ENCODE measurements at places on chromosomes 2 and 18.
A peak's percentile ranks its signal among the peaks of the same experiment; 100 is the strongest.

- no peaks in the 10 kb centered on the region for H3K36me3 ChIP-seq
- no peak overlapping the region for H3K27ac ChIP-seq
- DNase-seq, result no peak
- no peak overlapping the region for H3K4me3 ChIP-seq
- no peaks in the 10 kb centered on the region for H3K4me1 ChIP-seq
Observed at GRCh38 chr2:164739966-164740365, 101.7 kb downstream of the COBLL1 start.

- H3K4me3 ChIP-seq, result no peak overlapping the region
- no peak overlapping the region for H3K27ac ChIP-seq
- no peaks in the 10 kb centered on the region for H3K4me1 ChIP-seq
- H3K27me3 ChIP-seq, result no peaks in the 10 kb centered on the region
- DNase-seq, result no peak
Observed at GRCh38 chr2:71801556-71801955, 346.1 kb downstream of the CYP26B1 start.

DNA sequence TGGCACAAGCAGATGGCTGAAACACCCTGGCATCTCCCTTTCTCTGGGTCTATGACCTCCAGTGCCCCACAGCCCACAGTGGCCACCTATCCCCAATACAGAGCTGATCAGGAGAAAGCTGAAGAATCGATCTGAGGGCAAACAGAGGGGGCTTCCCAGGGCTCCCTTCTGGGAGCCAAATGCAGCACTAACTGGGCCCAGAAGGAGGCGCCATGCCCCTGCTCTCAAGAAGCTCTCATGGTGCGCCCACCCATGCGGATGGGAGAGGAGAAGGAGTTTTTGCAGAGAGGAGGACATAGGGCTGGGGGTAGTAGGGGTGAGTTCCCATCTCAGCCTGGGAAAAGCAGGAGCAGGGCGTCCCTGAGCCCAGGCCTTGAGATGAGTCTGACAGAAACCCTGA is 787.3 kb upstream of the RAB6C start:
- H3K4me3 ChIP-seq, result no peak overlapping the region
- H3K36me3 ChIP-seq, result no peaks in the 10 kb centered on the region
- no peak overlapping the region for H3K27ac ChIP-seq

GRCh38 chr2:28233164-28233676 is 159.4 kb upstream of the FOSL2 start:
- no peaks in the 10 kb centered on the region for H3K4me1 ChIP-seq
- no peaks in the 10 kb centered on the region for H3K36me3 ChIP-seq
- H3K27ac ChIP-seq, result no peak overlapping the region
- no peaks in the 10 kb centered on the region for H3K27me3 ChIP-seq

DNA sequence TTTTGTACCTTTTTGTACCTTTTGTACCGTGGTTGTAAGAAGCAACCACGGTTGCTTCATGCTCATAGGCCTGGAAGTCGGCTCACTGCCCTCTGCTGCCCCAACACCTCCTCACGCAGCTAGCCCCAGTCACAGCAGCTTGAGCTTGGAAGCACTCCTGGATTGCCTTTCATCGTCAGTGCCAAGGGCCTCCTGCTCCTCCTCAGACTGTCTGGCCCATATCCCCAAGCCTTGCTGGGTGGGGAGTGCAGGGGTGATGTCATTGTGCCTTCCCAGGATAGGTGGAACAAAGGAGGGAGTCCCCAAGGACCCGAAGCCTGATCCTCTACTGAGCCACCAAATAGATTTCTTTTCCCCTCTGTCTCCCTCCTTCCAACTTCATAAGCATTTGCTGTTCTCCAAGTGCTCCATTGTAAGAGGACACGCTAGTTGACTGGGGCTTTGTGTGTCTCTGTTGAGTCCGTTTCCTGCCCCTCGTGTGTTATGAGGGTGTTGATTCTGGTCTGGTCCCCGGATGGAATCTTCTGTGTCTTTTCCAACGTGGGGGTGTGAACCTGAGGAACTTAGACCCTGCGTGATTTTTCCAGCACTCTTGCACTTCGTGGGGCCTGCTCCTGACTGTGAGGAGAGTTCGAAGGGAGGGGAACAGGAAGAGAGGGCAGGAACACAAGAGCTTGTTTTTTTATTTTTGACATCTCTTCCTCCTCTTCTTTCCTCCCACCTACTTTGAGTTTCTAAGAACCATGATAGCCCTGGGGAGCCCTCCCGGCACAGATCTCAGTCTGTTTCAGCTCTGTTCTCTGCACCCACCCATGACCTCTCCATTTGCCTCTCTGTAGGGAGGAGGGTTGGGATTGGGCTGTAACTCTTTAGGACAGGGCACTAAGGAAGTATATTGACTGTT is 127.2 kb upstream of the EML6 start:
- peak overlapping the region; percentile 35 for H3K4me3 ChIP-seq
- H3K4me1 ChIP-seq, result peaks cover 61% of the 10 kb centered on the region
- H3K27ac ChIP-seq, result peak overlapping the region; percentile 65
- H3K27me3 ChIP-seq, result no peaks in the 10 kb centered on the region

Measured in effector memory CD4-positive, alpha-beta T cell (primary cell).